Pancreas (tissue), 10 donors: ENCODE measurements at places on chromosomes 5 and 9. TPM values are rescaled to one million over a fixed set of nuclear protein-coding genes. Genes with fewer than 3 reads are reported as not detected.

DNA sequence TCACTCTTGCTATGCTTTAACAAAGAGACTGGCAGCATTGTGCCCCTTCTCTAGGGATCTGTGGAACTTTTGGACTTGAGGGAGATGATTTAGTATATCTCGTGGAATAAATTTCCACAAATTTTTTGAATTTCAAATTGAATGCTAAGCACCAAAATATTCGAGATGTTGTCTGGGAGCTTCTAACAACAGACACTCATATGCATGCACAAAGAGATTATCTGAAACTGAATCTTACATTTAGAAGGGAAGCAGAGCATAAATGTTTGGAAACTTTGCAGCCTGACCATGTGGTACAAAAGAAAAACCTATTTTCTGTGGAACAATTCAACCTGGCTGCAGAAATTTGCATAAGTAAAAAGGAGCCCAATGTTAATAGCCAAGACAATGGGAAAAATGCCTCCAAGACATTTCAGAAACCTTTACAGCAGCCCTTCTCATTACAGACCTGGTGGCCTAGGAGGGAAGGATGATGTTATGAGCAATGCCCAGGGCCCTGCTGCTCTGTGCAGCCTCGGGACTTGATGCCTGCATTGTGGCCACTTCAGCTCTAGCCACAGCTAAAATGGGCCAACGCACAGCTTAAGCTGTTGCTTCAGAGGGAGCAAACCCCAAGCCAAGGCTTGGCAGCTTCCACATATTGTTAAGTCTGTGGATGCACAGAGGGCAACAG lies 285.8 kb upstream of the FAM174A start:
- no peak for DNase-seq

DNA sequence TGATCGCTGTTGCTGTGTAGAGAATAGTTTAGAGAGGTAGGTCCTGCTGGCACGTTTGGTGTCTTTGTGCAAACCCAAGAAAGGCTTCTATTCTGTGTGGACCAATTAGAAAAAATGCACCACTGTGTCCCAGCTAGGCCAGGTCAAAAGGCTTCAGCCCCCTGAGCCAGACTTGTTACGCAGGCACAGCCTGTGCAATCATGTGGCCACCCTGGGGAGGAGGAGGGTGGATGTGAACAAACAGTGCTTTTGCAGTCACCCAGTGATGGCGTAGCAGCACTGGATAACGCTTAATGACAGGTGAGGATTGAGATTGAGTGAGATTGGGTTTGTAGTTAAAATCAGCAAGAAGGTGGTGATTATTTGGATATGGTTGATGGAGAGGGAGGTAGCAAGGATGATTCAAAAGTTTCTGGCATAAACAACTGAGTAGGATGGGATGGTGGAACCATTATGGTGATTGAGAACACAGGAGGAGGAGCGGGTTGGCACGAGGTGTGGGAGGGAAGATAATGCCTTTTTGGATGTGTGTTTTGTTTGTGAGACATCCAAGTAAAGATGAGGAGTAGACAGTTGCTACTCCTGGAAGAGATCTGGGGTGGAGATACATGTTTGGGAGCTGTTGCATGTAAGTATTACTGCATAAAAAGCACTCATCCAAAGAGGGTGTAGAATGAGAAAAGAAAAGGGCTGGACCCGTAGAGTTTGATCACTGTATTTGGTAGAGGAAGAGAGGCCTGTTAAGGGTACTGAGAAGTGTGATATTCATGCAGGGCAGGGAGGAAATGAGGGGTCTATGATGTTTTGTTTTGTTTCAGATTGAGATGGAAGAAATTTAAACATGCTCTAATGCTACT lies 6.7 kb downstream of the GCNT1 start:
- DNase-seq = no peak

The CMBL gene
- 11.4 TPM for polyA plus RNA-seq

DNA sequence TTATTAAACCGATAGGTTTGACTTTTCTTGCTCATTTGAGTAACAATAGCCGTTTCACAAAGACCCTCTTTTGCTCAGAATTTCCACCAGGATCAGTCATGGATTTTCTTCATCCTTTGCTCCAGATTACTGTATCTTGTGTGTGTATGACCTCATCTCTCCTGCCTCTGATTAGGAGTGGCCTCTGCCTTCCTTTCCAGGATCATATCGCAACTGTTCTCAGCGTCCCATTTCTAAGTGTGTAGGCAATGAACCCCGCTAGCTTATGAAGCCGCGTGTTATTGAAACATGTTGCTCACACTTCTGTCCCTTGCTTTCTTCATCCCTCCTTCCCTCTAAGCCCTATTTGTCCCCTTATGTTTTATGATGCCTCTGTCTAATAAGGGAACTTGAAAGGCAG lies 169.8 kb upstream of the RPS23 start:
- no peak for DNase-seq

- DNase-seq = no peak
These were observed 9.2 kb downstream of the DCANP1 start for GRCh38 chr5:135437796-135438560.

DNA sequence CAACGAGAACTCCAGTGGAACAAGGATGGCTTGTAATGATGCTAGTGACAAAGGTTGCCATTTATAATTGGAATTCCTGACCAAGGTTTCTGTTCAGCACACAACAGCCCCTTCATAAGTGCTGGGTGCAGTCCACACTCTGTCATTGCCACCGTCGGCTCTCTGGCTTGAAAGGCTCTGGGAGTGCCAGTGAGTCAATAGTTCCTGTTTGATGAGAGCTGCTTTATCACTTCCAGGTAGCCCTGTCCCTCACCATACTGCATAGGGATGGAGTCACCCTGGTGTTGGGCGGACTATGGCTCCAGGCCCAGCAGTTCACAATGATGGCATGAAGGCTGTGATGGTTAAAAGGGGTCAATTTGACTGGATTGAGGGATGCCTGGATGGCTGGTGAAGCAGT lies 34.6 kb upstream of the SEMA4D start:
- DNase-seq = no peak

The PCDHB3 gene
- 1.4 TPM for polyA plus RNA-seq

DNA sequence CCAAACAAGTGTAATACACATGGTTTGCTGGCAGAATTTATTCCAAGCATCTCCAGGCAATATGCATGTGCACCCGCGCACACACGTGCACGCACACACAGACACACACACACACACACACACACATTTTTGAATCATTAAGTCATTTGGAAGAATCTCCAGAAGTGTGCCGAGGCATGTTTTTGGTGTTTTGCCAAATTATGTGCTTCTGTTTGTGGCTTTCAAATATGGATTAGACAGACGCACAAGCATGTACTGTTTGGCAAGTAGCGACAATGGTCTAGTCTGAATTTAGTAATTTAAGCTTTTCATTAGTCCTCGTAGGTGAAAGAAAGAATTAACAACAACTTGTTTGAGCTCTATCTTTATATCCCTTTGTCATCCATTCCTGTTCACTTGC lies 36.7 kb downstream of the NFIB start:
- no peak for DNase-seq

The SPATA31E1 gene
- not detected for polyA plus RNA-seq

DNA sequence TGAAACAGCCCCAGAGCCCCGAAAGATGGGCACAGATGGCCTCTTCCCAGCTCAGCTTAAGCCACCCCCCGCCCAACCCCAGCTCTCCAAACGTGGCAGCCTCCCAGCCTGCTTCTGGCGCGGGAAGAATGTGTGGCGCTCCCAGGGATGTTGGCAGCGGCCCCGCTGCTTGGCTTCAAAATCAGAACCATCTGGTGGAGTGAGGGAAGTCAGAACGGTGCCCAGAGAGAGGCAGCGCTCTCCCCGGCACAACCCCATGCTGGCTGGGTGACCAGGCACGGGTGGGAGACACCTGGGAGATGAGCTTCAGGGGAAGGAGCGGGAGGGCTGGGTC lies 72.7 kb upstream of the ORM1 start:
- DNase-seq = peak; percentile 93

DNA sequence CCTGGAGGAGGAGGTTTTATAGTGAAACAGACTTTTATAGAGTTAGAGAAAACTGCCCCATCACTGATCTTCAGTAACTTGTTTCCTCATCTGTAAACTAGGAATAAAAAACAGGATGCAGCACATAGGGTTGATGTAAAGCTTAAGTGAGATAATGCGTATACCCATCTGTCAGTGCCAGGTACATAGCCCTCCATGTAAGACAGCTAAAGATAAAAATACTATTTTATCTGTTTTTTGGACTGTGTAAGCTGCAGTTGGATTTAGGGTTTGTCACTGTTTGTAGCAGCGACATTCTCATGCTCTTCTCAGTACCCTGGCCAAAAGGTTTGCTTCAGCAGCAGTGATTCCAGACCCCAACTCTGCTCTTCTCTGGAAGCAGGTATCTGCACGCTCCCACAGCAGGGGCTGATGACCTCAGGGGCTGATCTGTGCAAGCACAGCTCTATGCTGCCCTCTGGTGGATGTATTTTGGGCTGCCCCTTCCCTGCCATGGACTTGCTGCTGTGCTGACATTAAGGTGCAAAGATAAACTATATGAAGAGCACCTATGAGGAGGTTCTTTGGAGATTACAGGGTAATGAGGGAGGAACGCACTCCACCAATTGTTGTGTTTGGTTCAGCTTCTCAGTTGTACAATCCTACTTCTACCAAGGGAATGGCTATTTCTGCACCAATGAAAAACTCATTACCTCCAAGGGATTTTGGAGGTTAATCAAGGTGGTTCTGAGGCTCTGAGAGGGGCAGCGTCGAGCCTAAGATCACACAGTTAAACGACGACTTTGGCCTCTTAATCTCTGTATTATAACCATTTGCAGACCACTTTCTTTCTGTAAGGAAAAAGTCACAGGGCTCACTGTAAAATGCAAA lies 13.1 kb downstream of the HMHB1 start:
- DNase-seq = peak; percentile 89

The OTP gene
- not detected for polyA plus RNA-seq

The SPINK13 gene
- not detected for polyA plus RNA-seq

- DNase-seq = no peak
These were observed 227.9 kb downstream of the BNC2 start for GRCh38 chr9:16642421-16643109.

DNA sequence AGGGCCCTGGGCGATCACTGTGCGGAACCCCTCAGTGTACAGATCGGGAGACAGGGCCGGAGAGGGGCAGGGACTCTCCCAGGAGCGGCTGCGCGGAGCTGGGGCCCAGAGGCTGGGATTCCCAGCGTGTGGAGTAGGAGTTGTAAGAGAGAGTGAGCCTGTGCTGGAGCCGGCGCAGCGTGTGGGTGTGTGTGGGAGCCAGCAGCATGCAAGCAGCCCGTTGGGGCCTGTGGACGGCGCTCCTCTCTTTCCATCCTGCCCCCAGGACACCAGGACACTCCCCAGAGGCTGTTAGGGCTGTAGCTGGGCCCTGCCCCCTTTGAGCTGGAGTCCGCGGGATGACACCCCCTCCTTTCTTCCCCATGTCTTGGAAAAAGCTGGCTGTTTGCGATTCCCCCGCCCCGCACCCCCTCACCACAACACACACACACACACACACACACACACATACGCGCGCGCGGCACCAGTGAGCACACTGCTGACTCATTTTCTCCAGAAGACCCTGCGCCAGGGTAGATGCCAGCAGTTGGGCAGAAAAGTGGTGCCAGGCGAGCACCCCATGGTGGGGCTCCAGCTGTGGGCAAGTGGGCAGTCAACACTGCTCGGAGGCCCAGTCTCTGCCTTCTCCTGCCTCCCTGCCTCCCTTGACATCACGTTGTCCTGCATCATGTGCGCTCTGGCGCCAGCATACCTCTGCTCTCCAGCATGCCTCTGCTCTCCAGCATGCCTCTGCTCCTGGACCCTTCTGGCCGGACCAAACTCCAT lies 1.5 kb downstream of the COL27A1 start:
- peak; percentile 54 for DNase-seq
